ENCODE measurements at places on chromosomes 5 and 9.

DNA sequence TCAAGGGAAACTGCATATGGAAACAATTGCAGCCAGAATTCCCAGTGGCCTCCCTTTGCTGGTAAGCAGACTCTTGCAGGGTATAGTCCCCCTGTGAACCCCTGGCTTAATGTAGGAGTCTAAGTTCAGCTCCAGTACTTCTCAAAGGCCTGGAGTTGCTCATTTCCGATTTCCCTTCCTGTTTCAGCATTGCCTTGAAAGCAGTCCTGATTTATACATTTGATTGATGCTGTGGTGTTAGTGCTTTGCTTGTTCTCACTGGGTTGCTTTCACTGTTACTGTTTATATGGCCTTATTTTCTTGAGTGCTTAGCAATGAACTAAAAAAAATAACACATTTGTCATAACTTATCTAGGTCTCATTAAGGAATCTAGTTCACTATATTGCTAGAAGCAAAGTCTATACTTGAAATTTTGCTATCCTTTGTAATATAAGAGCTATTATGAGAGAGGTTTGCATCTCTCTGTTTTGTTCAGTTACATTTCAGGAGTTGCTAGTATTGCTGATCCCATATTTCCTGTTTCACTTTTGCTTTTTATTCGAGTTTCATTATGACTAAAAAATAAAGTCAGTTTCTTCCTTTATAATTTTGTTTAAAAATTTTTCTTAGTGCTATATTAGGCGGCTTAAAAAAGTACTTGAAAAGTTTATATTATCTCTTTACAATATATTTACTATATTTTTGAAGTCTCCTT, 122.4 kb upstream of the NMUR2 start:
- no peak for DNase-seq

DNA sequence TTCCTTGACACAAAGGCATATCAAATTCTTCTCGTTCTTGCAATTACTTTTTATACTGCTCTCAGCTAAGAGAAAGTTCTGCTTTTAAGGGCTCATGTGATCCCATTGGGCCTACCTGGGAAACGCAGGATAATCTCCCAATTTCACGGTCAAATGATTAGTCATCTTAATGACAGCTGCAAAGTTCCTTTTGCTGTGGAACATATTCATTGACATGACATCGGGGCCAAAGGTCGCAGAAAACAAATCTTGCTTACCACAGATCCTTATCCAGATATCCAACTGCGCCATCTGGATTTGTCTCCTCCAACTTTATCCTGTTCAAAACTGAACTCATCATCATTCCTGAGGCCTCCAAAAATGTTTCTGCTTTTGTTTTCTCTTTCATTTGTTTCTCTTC, 1085.6 kb upstream of the WWC1 start:
- no peak for DNase-seq

- DNase-seq: no peak
These were observed 8.8 kb downstream of the CCDC187 start for GRCh38 chr9:136295055-136295454.

DNA sequence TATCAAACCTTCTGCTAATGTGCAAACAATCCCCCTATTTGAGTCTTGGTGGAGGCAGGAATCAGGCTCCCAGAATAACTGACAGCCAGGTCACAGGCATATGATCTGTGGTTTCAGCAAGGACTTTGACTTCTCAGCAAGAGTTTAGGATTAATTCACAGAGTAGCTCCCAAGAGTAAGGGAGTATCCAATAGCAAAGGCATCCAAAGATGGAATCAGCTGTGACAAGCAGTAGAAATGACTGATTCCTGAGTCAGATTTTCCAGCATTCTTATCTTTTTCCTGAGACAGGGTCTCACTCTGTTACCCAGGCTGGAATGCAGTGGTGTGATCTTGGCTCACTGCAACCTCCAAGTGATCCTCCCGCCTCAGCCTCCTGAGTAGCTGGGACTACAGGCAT, 108.3 kb downstream of the EPB41L4A start:
- DNase-seq: peak; percentile 3

GRCh38 chr9:82549174-82549821, 513.6 kb downstream of the RASEF start:
- DNase-seq: no peak

DNA sequence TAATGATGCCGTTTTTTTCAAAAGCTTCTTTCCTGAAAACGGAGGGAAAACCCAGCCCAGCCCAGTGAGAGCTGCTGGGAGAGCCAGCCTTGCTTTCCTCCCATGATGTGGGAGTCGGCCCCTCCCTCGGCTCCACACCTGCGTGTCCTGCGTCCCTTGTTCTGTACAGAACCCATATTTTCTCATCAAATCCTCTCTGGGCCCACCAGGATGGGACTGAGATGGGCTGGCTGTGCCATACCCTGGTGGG, 8.9 kb downstream of the FLT4 start:
- DNase-seq: no peak

GRCh38 chr9:82597241-82598203, 465.4 kb downstream of the RASEF start:
- no peak for DNase-seq

DNA sequence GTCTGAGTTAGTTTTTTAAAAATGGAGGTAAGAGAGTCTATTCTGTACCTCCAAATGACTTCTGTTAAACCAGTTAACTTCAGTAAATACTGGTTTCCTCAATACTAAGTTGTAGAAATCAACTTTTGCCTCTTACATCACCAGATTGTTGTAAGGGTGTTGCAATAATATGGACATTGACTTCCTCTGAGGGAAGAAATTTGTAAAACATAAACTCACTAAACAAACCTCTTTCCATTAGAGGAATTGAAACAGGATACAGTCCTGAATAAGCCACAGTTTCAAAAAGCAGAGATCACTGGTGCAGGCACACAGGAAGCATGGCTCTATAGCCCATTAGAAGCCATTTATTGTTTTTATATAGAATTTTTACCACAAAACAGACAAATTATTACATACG, 32.7 kb upstream of the SLCO6A1 start:
- DNase-seq: no peak

- DNase-seq: peak; percentile 86
These were observed 434.7 kb downstream of the DTWD2 start for GRCh38 chr5:118553662-118554061.

GRCh38 chr9:113646946-113647914, 183.7 kb downstream of the RGS3 start:
- DNase-seq: no peak

- DNase-seq: no peak
These were observed 44.4 kb upstream of the RICTOR start for GRCh38 chr5:39118638-39119037.

- no peak for DNase-seq
These were observed 24.2 kb downstream of the NMRK1 start for GRCh38 chr9:75063556-75064305.

DNA sequence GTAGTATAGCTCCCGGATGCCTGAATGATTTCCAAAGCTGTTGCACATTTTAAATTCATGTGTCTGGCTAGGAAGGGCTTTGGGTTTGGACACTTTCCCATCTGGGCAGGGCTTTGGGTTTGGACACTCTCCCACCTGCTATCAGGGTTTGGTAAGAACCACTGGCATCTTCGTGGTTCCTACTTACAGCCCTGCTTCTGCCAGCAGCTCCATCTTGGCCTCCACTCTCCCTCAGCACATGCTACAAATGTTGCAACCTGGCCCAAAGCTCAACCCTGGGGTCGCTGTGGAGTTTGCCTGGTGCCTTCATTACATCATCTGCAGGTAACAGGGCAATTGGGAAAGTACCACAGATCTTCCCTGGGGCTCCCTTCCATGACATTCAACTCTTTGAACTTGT, 3.5 kb downstream of the TMCO6 start:
- no peak for DNase-seq

DNA sequence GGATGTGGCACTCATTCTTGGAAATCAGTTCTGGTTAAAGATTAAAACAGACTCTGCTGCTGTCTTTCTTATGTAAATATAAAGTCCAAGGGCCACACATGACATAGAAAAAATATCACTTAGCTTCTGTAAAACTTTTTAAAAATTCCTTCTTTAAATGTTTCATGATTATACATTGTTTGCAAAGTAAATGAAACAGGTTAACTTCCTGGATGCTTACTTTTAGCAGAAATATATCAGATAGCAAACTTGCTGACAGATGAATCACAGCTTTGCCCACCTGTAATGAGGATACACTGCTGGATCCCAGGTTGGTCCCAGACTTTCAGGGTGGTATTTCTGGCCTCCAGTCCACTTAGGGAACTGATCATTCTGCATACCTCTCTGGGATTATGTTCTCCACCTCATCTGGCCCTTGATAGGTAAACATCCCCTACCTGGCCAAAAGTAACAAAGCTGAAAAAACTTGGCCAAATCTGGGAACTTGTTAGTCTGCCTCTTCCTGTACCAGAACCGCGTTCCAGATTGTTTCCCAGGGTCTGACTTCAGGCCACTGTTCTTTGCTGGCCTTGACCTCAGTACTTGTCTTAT, 340.5 kb downstream of the ADGRV1 start:
- DNase-seq: no peak

- no peak for DNase-seq
These were observed at the start of gene ZNF454 for GRCh38 chr5:178940569-178941360. ZNF454 (plus strand) TSS chr5:178941198; CDS start chr5:178942792, 1,594 bp downstream.

DNA sequence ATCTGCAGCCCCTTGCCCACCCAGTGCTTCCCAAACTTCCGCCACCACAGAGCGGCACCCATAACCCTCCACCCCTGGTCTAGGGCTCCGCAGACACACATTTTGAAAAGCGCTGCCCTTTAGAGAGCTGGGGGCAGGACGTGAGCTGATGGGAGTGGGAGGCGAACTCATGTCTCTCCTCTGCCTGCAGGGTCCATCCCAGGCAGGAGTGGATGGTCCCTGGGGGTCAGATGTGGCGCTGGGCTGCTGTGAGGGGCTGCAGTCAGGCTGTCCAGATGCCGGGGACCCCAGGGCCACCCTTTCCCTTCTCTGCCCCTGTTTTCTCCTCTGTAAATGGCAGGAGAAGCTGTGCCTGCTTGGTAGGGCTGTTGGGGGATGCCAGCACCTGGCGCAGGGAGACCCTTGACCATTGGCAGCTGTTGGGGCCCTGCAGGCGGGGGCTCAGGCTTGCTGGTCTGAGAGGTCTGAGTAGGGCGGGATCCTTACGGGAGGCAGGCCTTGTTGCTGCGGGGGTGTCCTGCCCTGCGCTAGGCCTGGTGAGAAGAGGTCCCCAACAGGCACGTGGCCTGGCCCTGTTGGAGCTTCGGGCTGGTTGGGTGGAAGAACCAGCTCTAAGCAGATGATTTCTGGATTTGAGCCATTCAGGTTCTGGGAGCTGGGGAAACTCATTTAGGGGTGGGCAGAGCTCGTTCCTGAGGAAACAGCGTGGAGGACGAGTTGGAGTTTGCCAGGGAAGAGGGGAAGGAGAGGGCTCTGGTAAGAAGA, 10.3 kb upstream of the RNU6ATAC start:
- no peak for DNase-seq

DNA sequence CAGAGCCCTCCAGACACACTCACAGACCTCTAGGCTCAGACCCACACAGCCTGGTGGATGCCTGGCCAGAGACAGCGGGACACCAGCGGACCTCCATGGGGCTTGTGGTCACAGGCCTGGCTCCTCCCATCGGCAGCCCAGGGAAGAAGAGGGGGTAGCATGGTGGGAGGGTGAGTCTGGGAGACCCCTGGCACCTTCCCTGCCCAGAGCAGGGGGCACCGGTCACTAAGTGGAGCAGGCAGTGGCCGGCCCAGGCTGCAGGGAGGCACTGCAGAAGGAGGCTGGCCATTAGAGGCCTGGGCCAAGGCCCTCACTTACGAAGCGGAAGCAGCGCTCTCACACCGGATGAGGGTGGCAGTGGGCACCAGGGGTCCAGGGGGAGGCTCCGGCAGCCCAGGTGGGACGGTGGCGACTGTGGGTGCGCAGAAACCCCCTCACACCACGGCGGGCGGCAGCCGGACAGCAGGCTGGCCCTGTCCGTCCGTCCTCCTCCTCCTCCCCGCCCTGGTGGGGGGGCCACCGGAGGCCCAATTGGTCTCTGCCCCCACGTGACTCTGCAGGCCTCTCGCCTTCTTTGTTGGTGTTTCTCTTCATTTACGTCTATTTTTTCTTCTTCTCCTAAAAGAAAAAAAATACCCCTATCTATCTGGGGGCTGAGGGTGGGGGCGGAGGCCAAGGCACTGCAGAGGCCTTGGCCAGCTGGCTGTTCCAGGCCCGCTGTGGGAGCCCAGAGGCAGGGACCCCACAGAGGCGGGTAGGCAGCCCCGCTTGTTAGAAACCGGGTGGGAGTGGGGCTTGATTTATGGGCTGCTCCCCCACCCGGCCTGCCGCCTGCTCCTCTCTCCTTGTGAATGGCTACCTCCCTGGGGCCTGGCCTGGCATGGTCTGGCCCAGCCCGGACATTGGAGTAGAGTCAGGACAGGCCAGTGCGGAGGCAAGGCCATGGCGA, at the start of gene NR5A1:
Gene NR5A1 (minus strand): TSS at position 469 of the 949 bp plus-strand sequence. CDS start 4,004 bp downstream, outside the sequence.
- DNase-seq: no peak

DNA sequence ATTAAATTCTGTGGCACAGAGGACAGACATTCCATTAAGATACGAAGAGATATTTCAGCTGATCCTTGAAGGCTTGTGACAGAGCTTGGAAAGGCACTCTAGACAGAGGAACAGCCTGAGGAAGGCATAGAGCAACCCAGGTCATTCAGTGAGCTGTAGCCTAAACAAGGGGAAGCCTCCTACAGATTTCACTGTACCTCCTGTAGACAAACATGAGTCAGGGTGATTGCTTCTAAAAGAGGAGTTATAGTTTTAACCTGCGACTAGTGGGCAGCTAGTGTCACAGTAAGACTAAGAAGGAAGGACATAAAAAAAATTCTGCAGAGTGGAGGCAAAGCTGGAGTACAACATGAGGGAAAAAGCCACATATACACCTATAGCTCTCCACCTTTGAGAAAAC, 43.5 kb upstream of the ANKDD1B start:
- peak; percentile 46 for DNase-seq

GRCh38 chr5:81397176-81397575, 3.2 kb upstream of the ACOT12 start:
- no peak for DNase-seq

- peak; percentile 3 for DNase-seq
These were observed 716 bp downstream of the HARS1 start for GRCh38 chr5:140690376-140690932.
